Activated T-cell treated with anti-CD3 and anti-CD28 coated beads, Interleukin-2, amount 50 U/mL, for 72 hours (primary cell): ENCODE measurements at places on chromosomes 2 and 18. TPM values are rescaled to one million over a fixed set of nuclear protein-coding genes. Genes with fewer than 3 reads are reported as not detected.

PARD6G gene
- not detected for total RNA-seq

GRP gene
- total RNA-seq, result not detected

- DNase-seq, result no peak
- H3K36me3 ChIP-seq, result no peaks in the 10 kb centered on the region
- peaks cover 13% of the 10 kb centered on the region for H3K4me1 ChIP-seq
- H3K27ac ChIP-seq, result no peak overlapping the region
- no peak overlapping the region for H3K4me3 ChIP-seq
- H3K27me3 ChIP-seq, result peaks cover 8% of the 10 kb centered on the region
Observed at GRCh38 chr2:219645631-219646527, 18.4 kb downstream of the SLC4A3 start.

DNA sequence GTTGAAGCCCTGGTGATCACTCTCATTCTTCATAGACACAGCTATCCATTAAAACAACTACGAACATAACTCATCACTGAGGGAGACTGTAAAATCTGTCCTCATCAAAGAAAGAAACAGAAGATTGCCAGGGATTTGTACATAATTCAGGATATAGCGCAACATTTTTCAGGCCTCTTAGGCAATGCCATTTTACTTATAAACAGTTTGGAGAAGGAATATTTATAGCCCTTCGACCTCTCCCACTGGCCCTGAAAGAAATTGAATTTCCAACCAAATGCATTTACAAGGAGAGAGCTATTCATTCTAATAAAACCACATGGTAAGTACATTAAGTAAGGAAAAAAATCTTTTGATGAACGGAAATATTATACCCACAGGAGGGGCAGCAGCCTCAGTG is 295.0 kb downstream of the RAD51AP2 start:
- H3K4me1 ChIP-seq, result no peaks in the 10 kb centered on the region
- no peaks in the 10 kb centered on the region for H3K36me3 ChIP-seq
- DNase-seq, result no peak

DNA sequence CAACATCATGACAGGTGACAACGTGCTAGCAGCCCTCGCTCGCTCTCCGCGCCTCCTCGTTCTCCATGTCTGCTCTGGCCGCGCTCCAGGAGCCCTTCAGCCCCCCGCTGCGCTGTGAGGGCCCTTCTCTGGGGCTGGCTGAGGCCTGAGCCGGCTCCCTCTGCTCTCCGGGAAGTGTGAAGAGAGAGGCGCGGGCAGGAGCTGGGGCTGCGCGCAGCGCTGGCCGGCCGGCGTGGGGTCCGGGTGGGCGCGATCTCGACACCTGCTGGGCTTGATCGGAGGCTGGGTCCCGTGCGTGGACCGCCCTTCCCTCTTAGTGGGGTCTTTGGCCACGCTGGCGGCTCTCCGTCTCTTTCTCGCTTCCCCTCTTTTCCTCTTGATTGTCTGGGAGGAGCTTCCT is 195.5 kb downstream of the ANKRD30BL start:
- DNase-seq, result no peak
- H3K27ac ChIP-seq, result no peak overlapping the region
- no peaks in the 10 kb centered on the region for H3K36me3 ChIP-seq
- H3K4me3 ChIP-seq, result no peak overlapping the region
- no peaks in the 10 kb centered on the region for H3K27me3 ChIP-seq

- H3K4me3 ChIP-seq, result no peak overlapping the region
- DNase-seq, result peak; percentile 2
- H3K27me3 ChIP-seq, result peaks cover 28% of the 10 kb centered on the region
- H3K4me1 ChIP-seq, result no peaks in the 10 kb centered on the region
Observed at GRCh38 chr18:45386041-45386655, 229.1 kb upstream of the SLC14A2 start.

- H3K4me3 ChIP-seq, result peak overlapping the region; percentile 45
- no peak overlapping the region for H3K27ac ChIP-seq
- peaks cover 2% of the 10 kb centered on the region for H3K36me3 ChIP-seq
- H3K4me1 ChIP-seq, result peaks cover 42% of the 10 kb centered on the region
- H3K27me3 ChIP-seq, result peaks cover 84% of the 10 kb centered on the region
Observed at GRCh38 chr2:170823898-170824215, 7.2 kb downstream of the GAD1 start.

- no peak overlapping the region for H3K27ac ChIP-seq
- H3K4me3 ChIP-seq, result no peak overlapping the region
- H3K36me3 ChIP-seq, result no peaks in the 10 kb centered on the region
- no peak for DNase-seq
- peaks cover 23% of the 10 kb centered on the region for H3K4me1 ChIP-seq
- peaks cover 81% of the 10 kb centered on the region for H3K27me3 ChIP-seq
Observed at GRCh38 chr2:219513787-219514186, 495 bp upstream of the ASIC4 start.

COLEC12 gene
- 0.05 TPM for total RNA-seq

DNA sequence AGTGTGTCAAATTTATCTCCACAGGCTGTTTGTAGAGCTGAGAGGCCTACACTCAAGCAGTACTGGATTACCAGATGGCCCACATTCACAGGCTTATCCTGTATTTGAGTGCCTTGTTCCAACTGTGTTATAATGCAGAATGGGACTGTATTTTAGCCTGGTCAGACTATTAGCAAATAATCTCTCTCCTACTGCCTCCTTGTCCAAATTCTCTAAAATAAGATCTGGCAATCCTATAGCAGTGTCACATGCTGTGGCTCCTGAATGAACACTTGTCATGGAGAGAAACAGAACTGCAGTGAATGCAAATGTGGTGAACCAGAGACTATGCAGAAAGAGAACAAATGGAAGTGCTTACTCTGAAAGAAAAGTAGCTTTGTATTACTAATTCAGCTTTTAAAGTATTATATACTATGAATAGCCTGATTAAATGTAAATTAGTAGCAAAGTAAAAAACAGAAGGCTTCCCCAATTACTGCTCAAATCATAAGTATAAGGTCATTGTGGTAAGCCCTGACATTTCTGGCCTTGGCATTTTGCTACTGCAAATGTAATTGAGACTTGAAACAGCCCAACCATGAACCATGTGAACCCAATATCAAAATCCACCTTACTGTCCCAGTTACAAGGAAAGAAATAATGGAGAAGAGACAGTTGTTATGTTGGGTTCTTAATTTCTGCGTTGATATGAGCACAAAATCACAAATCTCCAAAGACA is 80.0 kb downstream of the MAP4K3 start:
- no peak for DNase-seq
- H3K27me3 ChIP-seq, result no peaks in the 10 kb centered on the region
- no peak overlapping the region for H3K4me3 ChIP-seq
- no peaks in the 10 kb centered on the region for H3K4me1 ChIP-seq
- H3K27ac ChIP-seq, result no peak overlapping the region

- H3K4me3 ChIP-seq, result no peak overlapping the region
- H3K36me3 ChIP-seq, result peaks cover 5% of the 10 kb centered on the region
- no peak overlapping the region for H3K27ac ChIP-seq
- DNase-seq, result no peak
- H3K27me3 ChIP-seq, result no peaks in the 10 kb centered on the region
Observed at GRCh38 chr18:78241535-78242253, 737.9 kb upstream of the SALL3 start.

- H3K36me3 ChIP-seq, result no peaks in the 10 kb centered on the region
- peaks cover 4% of the 10 kb centered on the region for H3K4me1 ChIP-seq
- H3K27ac ChIP-seq, result no peak overlapping the region
- no peak overlapping the region for H3K4me3 ChIP-seq
Observed at GRCh38 chr2:73031725-73032701, 39.5 kb downstream of the SFXN5 start.

SLC40A1 gene
- total RNA-seq, result 5.0 TPM

MYO7B gene
- 0.50 TPM for total RNA-seq

- DNase-seq, result no peak
- H3K27me3 ChIP-seq, result no peaks in the 10 kb centered on the region
- H3K4me3 ChIP-seq, result no peak overlapping the region
- H3K36me3 ChIP-seq, result peaks cover 4% of the 10 kb centered on the region
Observed at GRCh38 chr2:70985956-70986355, 7.5 kb downstream of the ANKRD53 start.

TMEM247 gene
- total RNA-seq, result not detected

DNA sequence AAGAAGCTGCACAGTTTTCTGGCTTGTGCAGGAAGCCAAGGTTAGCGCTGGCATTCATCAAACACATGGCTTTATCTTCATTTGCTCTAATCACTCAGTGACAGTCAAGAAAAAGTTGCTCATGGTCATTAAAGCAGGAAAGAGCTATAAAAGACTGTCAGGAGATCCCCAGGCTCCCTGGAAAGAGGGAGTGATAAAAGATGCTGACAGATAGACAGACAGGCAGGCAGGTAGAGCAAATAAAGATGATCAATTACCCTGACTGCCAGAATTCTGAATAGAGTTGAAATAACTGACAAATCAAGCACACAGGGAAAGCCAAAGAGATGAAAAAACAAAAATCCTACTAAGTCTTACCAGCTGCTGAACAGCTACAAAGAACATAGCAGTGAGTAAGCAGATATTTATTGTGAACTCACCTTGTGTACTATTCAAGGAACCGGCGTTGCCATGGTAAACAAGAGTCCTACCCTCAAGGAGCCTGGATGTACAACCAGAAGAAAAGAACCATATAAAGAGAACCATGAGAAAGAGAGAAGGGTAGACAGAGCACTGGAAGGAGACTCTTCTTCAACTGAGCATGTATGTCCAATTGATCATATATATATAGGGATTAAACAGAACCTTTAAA is 68.0 kb downstream of the RNF152 start:
- H3K27me3 ChIP-seq, result no peaks in the 10 kb centered on the region
- H3K4me1 ChIP-seq, result no peaks in the 10 kb centered on the region
- H3K27ac ChIP-seq, result no peak overlapping the region
- H3K4me3 ChIP-seq, result no peak overlapping the region

RAB6D gene
- total RNA-seq, result 0.09 TPM

GRCh38 chr18:28088477-28088876 is 88.5 kb downstream of the CDH2 start:
- H3K4me1 ChIP-seq, result no peaks in the 10 kb centered on the region
- DNase-seq, result no peak
- no peak overlapping the region for H3K27ac ChIP-seq
- H3K27me3 ChIP-seq, result no peaks in the 10 kb centered on the region
- H3K4me3 ChIP-seq, result no peak overlapping the region
- peaks cover 1% of the 10 kb centered on the region for H3K36me3 ChIP-seq

DNA sequence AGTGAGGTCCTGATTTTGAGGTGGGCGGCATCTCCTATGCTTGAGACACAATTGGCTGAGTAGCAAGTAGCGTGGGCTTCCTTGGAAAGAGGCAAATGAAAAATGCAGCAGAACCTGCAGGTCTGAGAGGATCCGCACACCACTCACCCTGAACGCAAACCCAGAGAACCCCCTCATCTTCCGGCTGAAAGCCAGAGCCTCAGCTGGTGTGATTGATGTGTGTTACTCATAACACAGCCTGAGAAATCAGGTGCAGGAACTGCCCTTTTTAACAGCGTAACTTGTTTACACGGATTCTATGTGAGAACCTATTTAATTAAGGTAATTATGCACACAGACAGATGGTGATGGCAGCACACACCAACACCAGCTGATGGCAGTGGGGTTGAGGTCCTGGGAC is 123.4 kb downstream of the MRO start:
- DNase-seq, result no peak
- H3K4me1 ChIP-seq, result no peaks in the 10 kb centered on the region
- H3K36me3 ChIP-seq, result no peaks in the 10 kb centered on the region
- peaks cover 8% of the 10 kb centered on the region for H3K27me3 ChIP-seq
- no peak overlapping the region for H3K27ac ChIP-seq
- no peak overlapping the region for H3K4me3 ChIP-seq
